Skeletal muscle tissue (tissue), 5 donors: ENCODE measurements at places on chromosomes 12 and 14. TPM values are rescaled to one million over a fixed set of nuclear protein-coding genes. Genes with fewer than 3 reads are reported as not detected.

TMEM30B gene
- total RNA-seq = 1.6 TPM

DCN gene
- total RNA-seq = 688 TPM

SRRM4 gene
- total RNA-seq = under 0.01 TPM

ZBTB1 gene
- total RNA-seq = 32.9 TPM

OR4E2 gene
- not detected for total RNA-seq

TPI1 gene
- total RNA-seq = 1,878 TPM

CCDC197 gene
- total RNA-seq = not detected

PWP1 gene
- total RNA-seq = 38.1 TPM

UNC79 gene
- total RNA-seq = under 0.01 TPM

SLC8A3 gene
- 13.0 TPM for total RNA-seq

PRB3 gene
- not detected for total RNA-seq

ALDH2 gene
- 5.7 TPM for total RNA-seq

CPSF6 gene
- 35.5 TPM for total RNA-seq

IKZF4 gene
- 1.6 TPM for total RNA-seq

SIX6 gene
- total RNA-seq = not detected

GPRC5D gene
- total RNA-seq = not detected
